GOT3 (cell line): ENCODE measurements at places on chromosomes 5 and 9.

- no peak for DNase-seq
These were observed 44.5 kb downstream of the OLFM1 start for GRCh38 chr9:135132008-135132407.

DNA sequence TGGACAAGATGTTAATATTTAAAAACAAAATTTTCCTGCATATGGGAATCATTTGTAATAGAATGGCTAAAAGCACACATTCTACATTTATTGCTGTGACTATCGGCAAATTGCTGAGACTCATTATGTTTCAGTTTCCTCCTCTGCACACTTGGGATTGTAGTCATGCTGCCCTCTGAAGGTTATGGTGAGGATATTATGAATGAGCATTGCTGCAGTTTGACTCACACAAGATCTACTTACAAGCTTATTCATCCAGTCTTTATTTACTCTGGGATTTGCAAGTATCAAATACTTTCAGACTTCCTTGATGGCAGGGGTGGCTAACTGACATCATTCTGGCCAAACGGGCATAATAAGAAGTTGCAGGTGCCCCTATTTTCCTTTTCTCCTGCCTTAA lies 9.5 kb upstream of the NFIL3 start:
- no peak for DNase-seq

DNA sequence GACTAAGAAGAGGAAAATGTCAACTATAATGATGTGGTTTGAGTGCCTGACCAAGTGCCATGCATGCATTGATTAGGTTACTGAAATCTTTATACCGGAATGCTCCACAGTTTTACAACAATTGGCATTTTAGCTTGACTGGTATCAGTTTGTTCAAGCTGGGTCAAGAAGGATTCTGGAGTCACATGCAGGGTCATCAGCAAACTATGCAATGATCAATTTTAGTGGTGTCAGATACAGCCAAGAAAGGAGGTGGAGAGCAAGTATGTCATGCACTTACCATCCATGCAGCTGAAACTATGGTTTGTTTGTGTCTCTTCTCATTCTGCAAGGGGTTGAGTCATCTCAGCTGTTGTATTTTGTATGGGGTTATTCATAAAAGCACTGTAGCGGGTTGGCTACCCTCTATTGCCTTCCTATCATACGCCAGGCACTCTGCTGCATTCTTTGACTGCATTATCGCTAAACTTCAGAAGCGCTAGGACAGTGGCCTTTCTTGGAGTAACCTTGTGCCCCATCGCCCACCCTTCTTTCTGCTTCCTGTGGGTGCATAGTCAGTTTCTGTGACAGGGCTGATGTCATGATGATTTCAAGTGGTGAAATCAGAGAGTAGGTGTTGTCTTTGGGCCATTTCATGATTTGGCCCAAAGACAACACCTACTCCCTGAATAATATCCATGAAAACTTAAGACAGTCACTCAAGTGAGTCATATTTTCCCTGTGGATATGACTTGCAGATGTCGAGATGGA lies 145.4 kb downstream of the MTX3 start:
- DNase-seq, result peak; percentile 30

- DNase-seq, result no peak
These were observed 133.5 kb downstream of the FAM114A2 start for GRCh38 chr5:153905219-153905618.

GRCh38 chr9:91541734-91542133 lies 118.1 kb upstream of the NFIL3 start:
- DNase-seq, result no peak

DNA sequence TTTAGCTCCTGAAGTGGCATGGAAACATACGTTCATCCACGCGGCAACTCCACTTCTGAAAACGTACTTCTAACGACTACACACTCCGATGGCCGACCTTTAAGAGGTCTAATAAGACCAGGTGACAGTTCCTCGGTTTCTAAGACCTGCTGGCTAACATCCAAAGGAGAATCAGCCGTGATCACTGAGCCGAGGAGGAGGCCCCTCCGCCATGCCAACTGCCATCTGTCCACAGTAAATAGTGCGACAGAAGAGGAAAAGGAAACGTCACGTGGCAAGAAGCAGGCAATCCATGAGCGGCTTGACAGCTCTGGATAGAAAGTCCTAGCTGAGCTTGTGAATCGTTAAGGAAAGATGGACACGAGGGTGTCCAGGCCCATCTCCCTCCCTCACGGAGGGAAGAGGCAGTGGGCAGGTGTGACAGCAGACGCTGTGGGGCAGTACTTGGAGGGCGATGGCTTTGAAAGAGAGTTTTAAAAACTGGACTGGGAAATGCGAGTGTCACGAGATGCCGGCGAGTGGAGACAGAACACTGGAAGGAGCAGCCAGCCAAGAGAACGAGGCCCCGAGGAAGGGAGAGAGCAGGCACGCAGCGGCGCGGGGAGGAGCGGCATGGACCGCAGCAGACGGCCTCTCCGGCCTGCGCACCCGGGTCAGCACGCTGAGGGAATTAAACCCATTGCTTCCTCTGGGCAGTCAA lies 66.7 kb upstream of the TBC1D9B start:
- no peak for DNase-seq

GRCh38 chr5:94025788-94026473 lies 284.5 kb upstream of the POU5F2 start:
- no peak for DNase-seq

GRCh38 chr5:108334225-108334624 lies 47.7 kb downstream of the FBXL17 start:
- no peak for DNase-seq

- DNase-seq, result no peak
These were observed 34.6 kb downstream of the EBF1 start for GRCh38 chr5:159065135-159065534.
